Camera-type eye (tissue), 1 donor: ENCODE measurements at places on chromosomes 2 and 18. TPM values are rescaled to one million over a fixed set of nuclear protein-coding genes. Genes with fewer than 3 reads are reported as not detected.

DUSP19 gene
- total RNA-seq = 9.3 TPM

NPHP1 gene
- total RNA-seq = 8.8 TPM

RASGRP3 gene
- 18.0 TPM for total RNA-seq

ACMSD gene
- total RNA-seq = not detected

NAT8 gene
- total RNA-seq = not detected

SATB2 gene
- total RNA-seq = 6.6 TPM

CIB4 gene
- total RNA-seq = not detected

CRACDL gene
- 4.6 TPM for total RNA-seq

AFF3 gene
- 29.7 TPM for total RNA-seq

TTN gene
- 286 TPM for total RNA-seq
